ENCODE measurements at places on chromosomes 6 and 20.

- no peak for DNase-seq
Measured at GRCh38 chr20:6173481-6173880, 50.7 kb upstream of the FERMT1 start.

- no peak for DNase-seq
Measured at GRCh38 chr20:63336232-63336752, 24.9 kb downstream of the CHRNA4 start.

DNA sequence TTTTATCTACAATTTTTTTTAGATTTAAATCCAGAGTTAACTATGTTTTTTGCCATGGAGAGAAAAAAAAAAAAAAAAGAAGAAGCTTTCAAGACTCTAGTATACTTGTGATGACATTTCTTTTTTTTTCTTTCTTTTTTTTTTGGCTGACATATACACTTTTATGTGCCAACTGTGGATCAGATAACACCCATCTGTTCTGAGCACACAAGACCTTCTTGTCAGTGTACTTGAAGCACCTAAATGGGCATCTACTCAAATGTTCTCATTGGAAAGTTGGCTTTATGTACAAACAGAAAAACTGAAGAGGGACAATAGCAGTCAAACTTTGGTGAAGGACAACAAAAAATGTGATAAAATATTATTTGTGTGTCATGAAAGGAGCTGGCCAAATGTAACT lies 904.5 kb downstream of the GRIK2 start:
- no peak for DNase-seq

DNA sequence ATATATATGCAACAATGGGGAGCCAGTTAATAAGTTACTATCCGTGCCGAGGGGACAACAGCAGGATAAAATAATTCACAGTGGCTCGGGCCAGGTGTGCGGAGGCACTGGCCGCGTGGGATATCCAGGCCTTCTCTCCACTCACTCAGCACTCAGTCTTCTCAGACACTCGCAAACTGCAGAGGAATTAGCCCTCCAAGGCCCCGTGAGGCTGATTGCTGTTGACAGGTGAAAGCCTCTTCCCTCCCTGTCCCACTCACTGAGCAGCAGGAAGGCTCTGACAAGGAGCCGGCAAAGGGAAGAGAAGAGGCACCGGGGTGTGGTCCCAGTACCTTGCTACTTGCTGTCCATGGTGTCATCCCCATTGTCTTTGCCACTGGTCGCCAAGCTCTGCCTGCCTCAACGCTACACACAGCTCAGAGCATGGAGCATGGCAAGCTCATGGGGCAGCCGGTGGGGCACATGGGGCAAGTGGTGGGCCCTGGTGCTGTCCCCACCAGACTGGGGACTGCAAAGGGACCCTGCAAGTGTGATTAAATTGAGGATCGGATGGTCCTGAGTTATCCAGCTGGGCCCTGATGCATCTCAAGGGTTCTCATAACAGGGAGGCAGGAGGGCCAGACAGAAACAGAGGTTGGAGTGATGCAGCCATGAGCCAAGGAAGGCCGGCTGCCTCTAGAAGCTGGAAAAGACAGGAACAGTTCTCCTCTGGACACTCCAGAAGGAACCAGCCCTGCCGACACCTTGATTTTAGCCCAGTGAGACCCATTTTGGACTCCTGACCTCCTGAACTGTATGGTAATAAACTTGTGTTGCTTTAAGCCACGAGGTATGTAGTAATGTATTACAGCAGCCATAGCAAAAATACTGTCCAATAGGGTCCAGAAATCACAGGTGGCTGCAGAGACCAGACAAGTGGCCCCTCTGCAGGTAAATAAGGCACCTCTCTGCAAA lies 119.7 kb downstream of the PSMB1 start:
- no peak for DNase-seq

DNA sequence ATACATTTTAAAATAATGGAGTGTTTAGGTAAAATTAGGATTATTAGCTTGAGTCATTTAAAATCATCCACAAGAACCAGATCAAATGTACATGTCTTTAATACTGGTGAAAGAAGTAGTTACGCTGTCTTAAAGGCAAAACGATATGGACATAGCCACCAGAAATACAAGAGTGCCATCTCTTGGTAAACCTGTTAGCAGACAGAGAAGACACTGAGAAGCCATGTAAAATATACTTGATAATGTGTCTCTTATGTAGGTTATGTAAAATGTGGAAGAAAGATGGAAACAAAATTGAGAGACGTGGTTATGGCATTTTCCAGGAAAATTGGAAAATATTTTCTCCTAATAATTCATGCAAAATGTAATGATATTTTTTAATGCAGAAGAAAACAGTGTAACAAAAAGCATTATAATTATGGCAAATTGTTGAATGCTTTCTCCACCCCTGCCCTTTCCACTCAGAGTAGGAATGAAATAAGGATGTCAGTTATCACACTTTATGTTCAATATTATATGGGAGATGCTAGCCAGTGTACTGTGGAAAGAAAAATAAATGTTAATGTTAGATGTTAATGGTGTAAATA lies 12.2 kb upstream of the SLC17A2 start:
- peak; percentile 21 for DNase-seq

DNA sequence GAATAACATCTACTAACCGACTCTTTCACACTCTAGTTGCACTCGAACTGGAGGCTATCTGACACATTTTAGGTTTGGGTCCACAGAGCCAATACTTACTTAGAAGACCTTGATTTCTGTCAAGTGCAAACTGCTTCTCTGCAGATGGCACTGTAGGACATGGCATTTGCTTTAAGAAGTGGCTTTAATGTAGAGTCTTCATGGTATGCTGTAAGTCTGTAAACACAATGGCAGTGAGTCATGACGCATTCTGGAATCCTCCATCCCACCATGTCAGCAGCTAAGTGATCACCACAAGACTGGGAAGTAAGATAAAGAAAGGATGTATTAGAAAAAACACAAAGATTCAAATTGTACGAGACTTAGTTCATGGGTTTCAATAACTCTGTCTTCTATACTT lies 377.0 kb upstream of the NOX3 start:
- DNase-seq, result peak; percentile 21

Measured in HFF-Myc (cell line).